Suprapubic skin (tissue), 4 donors: ENCODE measurements at places on chromosomes 3 and 15. TPM values are rescaled to one million over a fixed set of nuclear protein-coding genes. Genes with fewer than 3 reads are reported as not detected.

The FRMD5 gene
- not detected for total RNA-seq

The SLC28A1 gene
- total RNA-seq = not detected

The PRKCD gene
- 29.4 TPM for total RNA-seq

The CADPS gene
- total RNA-seq = 2.5 TPM

The IQCH gene
- 1.4 TPM for total RNA-seq

The MEGF11 gene
- 5.7 TPM for total RNA-seq

The ANKUB1 gene
- total RNA-seq = not detected

The PRR20G gene
- total RNA-seq = not detected

The PTX3 gene
- 1.2 TPM for total RNA-seq

The GCSAM gene
- total RNA-seq = 1.3 TPM

The EHHADH gene
- total RNA-seq = 6.1 TPM

The CELSR3 gene
- total RNA-seq = 2.3 TPM

The STARD5 gene
- total RNA-seq = 66.7 TPM

The ATG3 gene
- total RNA-seq = 56.3 TPM

The ITPKA gene
- total RNA-seq = 0.30 TPM

The SST gene
- not detected for total RNA-seq

The EIF2A gene
- total RNA-seq = 167 TPM

The PLA2G4F gene
- 311 TPM for total RNA-seq

The TBL1XR1 gene
- total RNA-seq = 67.6 TPM

The SSUH2 gene
- total RNA-seq = not detected

The GMPPB gene
- total RNA-seq = 25.0 TPM

The GLDN gene
- total RNA-seq = 6.0 TPM

The DCP1A gene
- total RNA-seq = 23.6 TPM

The RETNLB gene
- total RNA-seq = not detected

The IGDCC3 gene
- total RNA-seq = not detected

The TIMP4 gene
- total RNA-seq = 24.5 TPM

The HYAL1 gene
- total RNA-seq = 25.4 TPM
